T-helper 17 cell (primary cell): ENCODE measurements at places on chromosomes 2 and 18. TPM values are rescaled to one million over a fixed set of nuclear protein-coding genes. Genes with fewer than 3 reads are reported as not detected.

The FMNL2 gene
- 0.34 TPM for total RNA-seq

The LRRTM1 gene
- not detected for total RNA-seq

The UGT1A5 gene
- not detected for total RNA-seq

The GKN1 gene
- not detected for total RNA-seq

The WDSUB1 gene
- total RNA-seq: 4.4 TPM

The RGPD5 gene
- total RNA-seq: 218 TPM

The PPIL3 gene
- 25.7 TPM for total RNA-seq

The ECEL1 gene
- not detected for total RNA-seq

The RGPD3 gene
- total RNA-seq: 0.21 TPM

The EGR4 gene
- 0.70 TPM for total RNA-seq

The RESP18 gene
- not detected for total RNA-seq

The L3MBTL4 gene
- total RNA-seq: 0.80 TPM

The IMPACT gene
- total RNA-seq: 15.2 TPM

The THSD7B gene
- not detected for total RNA-seq

The FZD7 gene
- 0.30 TPM for total RNA-seq

The IL1A gene
- 0.44 TPM for total RNA-seq

The ELOA2 gene
- total RNA-seq: not detected

The MAL gene
- 127 TPM for total RNA-seq

The SLC4A5 gene
- 10.5 TPM for total RNA-seq

The CFAP65 gene
- total RNA-seq: not detected

The PFN4 gene
- total RNA-seq: not detected

The UGT1A4 gene
- total RNA-seq: not detected

The RAB17 gene
- not detected for total RNA-seq

The PNPT1 gene
- total RNA-seq: 9.4 TPM

The CD302 gene
- total RNA-seq: 1.5 TPM

The METTL5 gene
- total RNA-seq: 29.4 TPM

The FAM237A gene
- not detected for total RNA-seq

The SCG2 gene
- not detected for total RNA-seq

The EPB41L3 gene
- total RNA-seq: 15.3 TPM

The ZSWIM2 gene
- total RNA-seq: not detected

The EML4 gene
- 348 TPM for total RNA-seq

The ARMC9 gene
- 0.37 TPM for total RNA-seq
